T-cell (primary cell): ENCODE measurements at places on chromosomes 4 and X. TPM values are rescaled to one million over a fixed set of nuclear protein-coding genes. Genes with fewer than 3 reads are reported as not detected.

- H3K36me3 ChIP-seq: no peaks in the 10 kb centered on the region
- H3K27me3 ChIP-seq: no peaks in the 10 kb centered on the region
- H3K4me1 ChIP-seq: no peaks in the 10 kb centered on the region
These were observed 47.9 kb downstream of the MTM1 start for GRCh38 chrX:150616179-150616862.

DNA sequence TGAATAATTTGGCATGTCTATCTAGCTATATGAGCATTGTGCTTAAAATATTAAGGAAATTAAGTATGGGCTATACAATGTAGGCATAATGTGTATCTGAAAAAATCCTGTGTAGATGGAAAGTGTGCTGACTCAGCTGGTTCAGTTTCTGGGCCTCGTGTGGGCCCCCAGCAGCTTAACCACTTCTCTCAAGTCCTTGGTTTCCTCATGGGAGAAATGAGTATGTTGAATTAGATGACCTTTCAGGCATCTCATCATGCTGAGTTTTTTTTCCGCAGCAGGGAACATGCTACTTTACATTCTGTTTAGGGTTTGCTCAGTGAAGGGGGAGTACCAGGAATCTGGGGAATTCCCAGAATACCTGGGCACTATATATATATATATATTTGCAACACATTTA, 30.5 kb downstream of the RHOH start:
- no peak for DNase-seq
- H3K27ac ChIP-seq: peak overlapping the region; percentile 87
- H3K4me3 ChIP-seq: peak overlapping the region; percentile 18

DNA sequence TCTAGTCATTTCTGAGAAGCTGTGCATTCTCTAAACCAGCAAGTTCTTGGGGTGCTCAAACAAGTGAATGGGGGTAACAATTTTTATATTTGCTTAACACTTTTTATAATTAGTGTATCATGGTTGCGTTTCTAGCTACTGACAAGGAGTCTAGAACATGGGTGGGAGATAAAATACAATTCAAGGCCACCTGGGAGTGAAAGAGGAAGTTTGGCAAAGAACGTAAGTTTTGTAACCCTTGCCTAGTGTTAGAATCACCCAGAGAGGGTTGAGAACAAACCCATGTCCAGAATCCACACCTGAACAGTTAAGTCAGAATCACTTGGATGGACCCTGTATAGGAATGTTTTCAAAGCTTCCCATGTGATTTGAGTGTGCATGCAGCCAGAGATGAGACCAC, 92.7 kb downstream of the AFF2 start:
- no peaks in the 10 kb centered on the region for H3K27me3 ChIP-seq
- H3K4me3 ChIP-seq: no peak overlapping the region
- no peak for DNase-seq
- H3K4me1 ChIP-seq: no peaks in the 10 kb centered on the region
- H3K36me3 ChIP-seq: no peaks in the 10 kb centered on the region

DNA sequence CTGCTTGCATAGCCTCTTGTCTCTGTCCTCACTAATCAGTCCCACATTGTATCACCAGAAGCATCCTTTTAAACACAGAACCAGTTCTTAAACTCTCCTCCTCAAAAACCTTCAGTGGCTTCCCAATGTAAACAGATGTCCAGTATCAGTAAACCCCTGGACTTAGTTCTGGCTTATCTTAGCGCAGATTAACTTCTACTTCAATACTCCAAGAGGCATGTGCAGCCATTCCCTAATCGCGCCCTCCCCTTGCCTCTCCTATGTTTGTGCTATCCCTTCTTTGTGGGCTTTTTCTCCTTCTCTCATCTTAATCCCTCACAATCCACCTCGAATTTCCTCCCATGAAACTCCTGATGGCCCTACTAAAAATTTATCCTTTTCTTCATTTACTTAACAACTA, 193.8 kb downstream of the FBXO8 start:
- no peak overlapping the region for H3K27ac ChIP-seq
- peaks cover under 1% of the 10 kb centered on the region for H3K27me3 ChIP-seq
- no peaks in the 10 kb centered on the region for H3K36me3 ChIP-seq
- no peaks in the 10 kb centered on the region for H3K4me1 ChIP-seq

DNA sequence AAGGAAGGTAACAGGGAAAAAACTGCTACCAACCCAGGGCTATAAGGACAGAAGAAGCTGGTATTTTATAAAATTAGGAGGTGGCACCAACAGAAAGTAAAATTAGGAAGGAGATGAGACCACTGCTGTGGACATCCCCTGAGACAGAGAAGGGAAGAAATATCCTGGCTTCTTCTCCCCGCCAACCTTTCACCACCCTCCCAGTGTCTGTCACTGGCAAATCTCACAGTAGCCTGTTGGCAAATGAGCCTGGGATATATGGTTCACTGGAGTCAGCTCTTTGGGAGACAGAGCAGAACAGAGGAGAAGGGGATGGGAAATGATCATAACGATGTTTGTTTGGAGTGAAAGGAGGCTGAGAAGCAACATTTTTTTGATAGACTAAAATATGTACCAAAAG, 190.9 kb upstream of the PACRGL start:
- no peaks in the 10 kb centered on the region for H3K27me3 ChIP-seq
- no peaks in the 10 kb centered on the region for H3K4me1 ChIP-seq
- H3K27ac ChIP-seq: no peak overlapping the region
- no peak for DNase-seq

- H3K4me1 ChIP-seq: peaks cover 6% of the 10 kb centered on the region
- no peaks in the 10 kb centered on the region for H3K36me3 ChIP-seq
- H3K27me3 ChIP-seq: no peaks in the 10 kb centered on the region
- DNase-seq: no peak
- H3K4me3 ChIP-seq: no peak overlapping the region
These were observed 155.0 kb downstream of the AMMECR1 start for GRCh38 chrX:110162867-110163266.

DNA sequence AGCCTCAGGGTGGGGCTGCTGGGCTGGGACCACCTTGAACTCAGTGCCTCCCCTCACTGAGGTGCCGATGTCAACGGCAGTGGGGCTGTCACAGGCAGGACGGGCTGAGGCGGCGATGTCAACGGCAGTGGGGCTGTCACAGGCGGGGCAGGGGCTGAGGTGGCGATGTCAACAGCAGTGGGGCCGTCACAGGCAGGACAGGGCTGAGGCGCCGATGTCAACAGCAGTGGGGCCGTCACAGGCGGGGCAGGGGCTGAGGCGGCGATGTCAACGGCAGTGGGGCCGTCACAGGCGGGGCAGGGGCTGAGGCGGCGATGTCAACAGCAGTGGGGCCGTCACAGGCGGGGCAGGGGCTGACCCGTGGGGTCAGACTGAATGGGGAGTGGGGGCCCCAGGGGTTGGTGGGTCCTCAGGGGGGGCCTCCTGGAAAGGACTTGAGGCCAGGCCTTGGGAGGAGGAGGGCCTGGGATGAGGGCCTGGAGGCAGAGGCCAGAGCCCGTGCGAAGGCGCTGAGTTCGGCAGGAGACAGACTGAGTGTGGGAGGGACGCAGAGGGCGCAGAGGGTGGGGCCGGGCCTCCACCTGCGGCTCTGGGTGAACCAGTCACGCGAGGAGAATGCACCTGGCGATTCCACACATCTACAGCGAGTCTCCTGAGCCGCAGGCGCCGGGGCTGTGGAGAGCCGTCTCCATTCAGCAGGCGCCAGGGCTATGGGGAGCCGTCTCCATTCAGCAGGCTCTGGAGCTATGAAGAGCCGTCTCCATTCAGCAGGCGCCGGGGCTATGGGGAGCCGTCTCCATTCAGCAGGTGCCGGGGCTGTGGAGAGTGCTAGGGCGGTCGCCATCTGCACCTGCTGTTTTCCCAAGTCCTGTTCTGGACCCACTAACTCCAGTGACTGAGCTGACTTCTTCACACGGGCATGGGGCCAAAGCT, 22.9 kb downstream of the ATP5ME start:
- no peaks in the 10 kb centered on the region for H3K36me3 ChIP-seq
- no peaks in the 10 kb centered on the region for H3K27me3 ChIP-seq
- DNase-seq: no peak
- H3K4me1 ChIP-seq: no peaks in the 10 kb centered on the region

GRCh38 chr4:106951891-106952290, 84.2 kb downstream of the DKK2 start:
- no peaks in the 10 kb centered on the region for H3K27me3 ChIP-seq
- H3K36me3 ChIP-seq: no peaks in the 10 kb centered on the region
- no peaks in the 10 kb centered on the region for H3K4me1 ChIP-seq
- no peak for DNase-seq
- no peak overlapping the region for H3K27ac ChIP-seq
- H3K4me3 ChIP-seq: no peak overlapping the region

DNA sequence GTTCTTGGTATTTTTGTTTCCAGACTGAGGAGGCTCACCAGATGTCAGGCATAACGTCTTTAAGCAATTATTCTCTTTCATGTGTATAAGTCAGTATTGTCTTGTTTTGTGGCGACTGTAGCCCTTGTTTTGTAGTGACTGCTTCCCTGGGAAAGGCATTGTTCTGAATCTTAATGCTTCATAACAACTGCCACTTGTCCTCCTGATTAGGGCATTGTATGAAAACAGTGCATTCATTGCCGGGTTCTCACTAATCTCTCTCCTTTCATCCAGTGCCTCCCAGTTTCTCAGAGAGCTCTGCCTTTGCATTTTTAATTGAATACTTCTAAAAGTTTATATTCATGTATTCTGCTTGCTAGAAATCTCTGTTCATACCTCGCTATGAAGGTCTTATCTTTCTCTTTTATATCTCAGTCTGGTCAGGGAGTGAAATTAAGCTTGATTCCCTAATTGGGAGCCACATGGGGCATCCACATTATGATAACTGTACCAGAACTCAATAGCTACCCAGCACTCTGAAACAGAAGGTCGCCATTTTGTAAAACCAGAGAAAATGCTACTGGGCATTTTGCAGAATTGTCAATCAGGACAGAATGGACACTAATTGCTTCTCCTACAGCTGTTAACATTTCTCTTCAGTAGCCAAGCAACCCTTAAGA, 149.8 kb downstream of the GBA3 start:
- H3K27ac ChIP-seq: no peak overlapping the region
- no peak overlapping the region for H3K4me3 ChIP-seq
- H3K36me3 ChIP-seq: no peaks in the 10 kb centered on the region
- no peaks in the 10 kb centered on the region for H3K27me3 ChIP-seq
- H3K4me1 ChIP-seq: no peaks in the 10 kb centered on the region
- no peak for DNase-seq

DNA sequence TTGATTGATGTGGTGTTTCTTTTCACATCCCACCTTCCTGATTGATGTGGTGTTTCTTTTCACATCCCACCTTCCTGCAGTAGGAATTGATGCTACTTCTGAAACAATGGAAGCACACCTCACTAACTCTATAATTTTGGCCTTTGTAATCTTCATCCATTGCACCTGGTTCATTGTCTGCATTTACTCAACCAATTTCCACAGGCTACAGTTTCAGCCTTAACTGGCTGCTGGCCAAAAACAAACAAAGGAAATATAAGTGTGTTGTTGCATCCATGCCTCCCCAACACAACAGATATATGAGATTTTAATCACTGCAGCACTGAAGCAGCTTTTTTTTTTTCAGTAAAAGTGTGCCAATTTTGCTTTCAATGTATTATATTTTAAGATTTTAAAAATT, 867.6 kb upstream of the PCDH7 start:
- DNase-seq: no peak
- no peaks in the 10 kb centered on the region for H3K36me3 ChIP-seq
- no peaks in the 10 kb centered on the region for H3K4me1 ChIP-seq
- H3K27me3 ChIP-seq: no peaks in the 10 kb centered on the region
- H3K27ac ChIP-seq: no peak overlapping the region

GRCh38 chrX:120402369-120402768, 40.5 kb downstream of the ATP1B4 start:
- DNase-seq: no peak
- no peak overlapping the region for H3K4me3 ChIP-seq
- H3K36me3 ChIP-seq: no peaks in the 10 kb centered on the region
- no peaks in the 10 kb centered on the region for H3K27me3 ChIP-seq

GRCh38 chrX:2172359-2172758, 328.4 kb downstream of the DHRSX start:
- no peaks in the 10 kb centered on the region for H3K36me3 ChIP-seq
- no peaks in the 10 kb centered on the region for H3K27me3 ChIP-seq
- H3K4me1 ChIP-seq: no peaks in the 10 kb centered on the region
- no peak overlapping the region for H3K4me3 ChIP-seq
- no peak for DNase-seq

DNA sequence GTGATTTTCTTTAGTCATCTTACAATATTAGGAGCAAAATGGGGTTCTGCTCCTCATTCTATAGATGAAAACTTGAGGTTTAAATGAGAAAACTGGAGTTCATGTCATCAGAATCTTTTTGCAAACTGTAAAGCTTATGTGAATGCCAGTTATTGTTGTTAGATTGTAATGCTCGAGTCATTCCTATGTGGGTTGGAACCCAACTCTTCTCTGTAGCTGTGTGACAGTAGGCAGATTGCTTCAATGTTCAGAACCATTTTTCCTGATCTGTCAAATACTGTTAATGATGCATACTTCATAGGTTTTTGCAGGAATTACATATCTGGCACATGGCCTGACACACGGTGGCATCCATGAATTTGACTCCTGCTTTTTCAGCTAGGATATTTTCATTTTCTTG, 178.9 kb downstream of the RAPGEF2 start:
- no peaks in the 10 kb centered on the region for H3K36me3 ChIP-seq
- no peaks in the 10 kb centered on the region for H3K4me1 ChIP-seq
- no peaks in the 10 kb centered on the region for H3K27me3 ChIP-seq
- no peak overlapping the region for H3K4me3 ChIP-seq
- DNase-seq: no peak

DNA sequence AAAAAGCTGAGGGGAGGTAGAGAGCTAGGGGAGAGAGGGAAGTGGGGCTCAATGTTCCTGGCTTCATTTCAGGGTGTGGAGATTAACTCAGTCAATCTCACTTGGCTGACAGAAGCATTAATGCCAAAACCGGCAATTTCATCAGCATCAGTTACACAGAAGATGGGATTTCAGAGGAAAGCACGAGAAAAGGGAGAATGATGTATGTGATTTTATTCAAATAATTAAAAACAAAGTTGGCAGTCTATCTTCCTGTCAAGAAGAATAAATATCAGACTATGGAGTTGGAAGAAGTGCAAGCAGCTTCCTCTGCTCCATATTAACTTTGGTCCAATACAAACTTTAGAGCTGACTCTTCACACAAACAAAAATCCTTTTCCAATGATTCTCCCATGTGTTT, 29.6 kb upstream of the HCCS start:
- DNase-seq: no peak
- no peak overlapping the region for H3K4me3 ChIP-seq
- H3K27ac ChIP-seq: no peak overlapping the region
- no peaks in the 10 kb centered on the region for H3K27me3 ChIP-seq
- no peaks in the 10 kb centered on the region for H3K36me3 ChIP-seq

- H3K27me3 ChIP-seq: no peaks in the 10 kb centered on the region
- H3K27ac ChIP-seq: no peak overlapping the region
- no peak for DNase-seq
- H3K4me1 ChIP-seq: no peaks in the 10 kb centered on the region
These were observed 759.1 kb upstream of the POU3F4 start for GRCh38 chrX:82748906-82749505.

Gene HTN1
- not detected for total RNA-seq

Gene PNPLA4
- 6.8 TPM for total RNA-seq

Gene MSX1
- not detected for total RNA-seq

Gene PCDH7
- not detected for total RNA-seq

Gene SRD5A3
- 4.1 TPM for total RNA-seq

Gene IL2RG
- 330 TPM for total RNA-seq

Gene HTRA3
- not detected for total RNA-seq

Gene FAM9C
- total RNA-seq: not detected

Gene TBC1D25
- 27.4 TPM for total RNA-seq

Gene ADAM29
- not detected for total RNA-seq

Gene NAAA
- 73.5 TPM for total RNA-seq
